Astrocyte (in vitro differentiated cells and primary cell): ENCODE measurements at places on chromosomes 2 and 18.

- no peak overlapping the region for H3K4me3 ChIP-seq
- H3K4me1 ChIP-seq, result no peaks in the 10 kb centered on the region
- no peak overlapping the region for H3K27ac ChIP-seq
- H3K36me3 ChIP-seq, result no peaks in the 10 kb centered on the region
- no peak for DNase-seq
These were observed 108.9 kb upstream of the ITGA4 start for GRCh38 chr2:181348107-181348837.

DNA sequence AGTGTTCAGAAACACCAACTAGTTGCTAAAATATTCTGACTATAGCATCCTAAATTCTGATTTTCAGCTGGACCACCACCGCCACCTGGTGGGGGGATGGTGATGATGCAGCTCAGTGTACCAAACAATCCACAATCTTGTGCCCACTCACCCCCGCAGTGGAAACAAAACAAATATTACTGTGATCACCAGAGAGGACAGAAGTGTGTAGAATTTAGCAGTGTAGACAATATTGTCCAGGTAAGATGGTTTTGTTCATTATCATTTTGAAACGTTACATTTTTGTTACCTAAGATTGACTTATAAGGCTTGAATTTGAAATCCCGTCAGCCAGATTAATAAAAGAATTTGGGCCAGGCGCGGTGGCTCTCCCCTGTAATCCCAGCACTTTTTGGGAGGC, 31.7 kb upstream of the UBXN4 start:
- DNase-seq, result no peak
- H3K4me1 ChIP-seq, result no peaks in the 10 kb centered on the region
- no peak overlapping the region for H3K27ac ChIP-seq
- no peaks in the 10 kb centered on the region for H3K36me3 ChIP-seq

DNA sequence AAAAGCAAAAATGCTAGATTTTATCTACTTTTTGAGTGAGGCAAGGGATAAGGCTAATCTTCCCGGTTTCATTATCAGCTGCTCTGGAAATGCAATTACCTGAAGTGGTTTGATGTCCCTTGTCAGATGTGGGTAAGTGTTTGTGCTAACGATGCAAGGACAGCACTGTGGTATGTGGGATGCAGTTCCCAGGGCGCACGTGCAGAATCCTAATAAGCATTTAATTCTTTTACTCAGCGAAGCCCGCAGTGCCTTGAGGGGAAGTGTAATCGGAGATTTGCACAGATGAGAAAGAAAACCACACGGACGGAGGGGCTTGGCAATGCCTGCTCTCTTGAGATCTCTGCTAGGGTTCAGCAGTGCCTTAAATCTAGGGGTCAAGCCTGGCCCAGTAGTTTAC, 108.5 kb upstream of the LYPD6 start:
- H3K4me3 ChIP-seq, result no peak overlapping the region
- H3K36me3 ChIP-seq, result no peaks in the 10 kb centered on the region
- DNase-seq, result no peak
- no peaks in the 10 kb centered on the region for H3K27me3 ChIP-seq
- H3K27ac ChIP-seq, result no peak overlapping the region

DNA sequence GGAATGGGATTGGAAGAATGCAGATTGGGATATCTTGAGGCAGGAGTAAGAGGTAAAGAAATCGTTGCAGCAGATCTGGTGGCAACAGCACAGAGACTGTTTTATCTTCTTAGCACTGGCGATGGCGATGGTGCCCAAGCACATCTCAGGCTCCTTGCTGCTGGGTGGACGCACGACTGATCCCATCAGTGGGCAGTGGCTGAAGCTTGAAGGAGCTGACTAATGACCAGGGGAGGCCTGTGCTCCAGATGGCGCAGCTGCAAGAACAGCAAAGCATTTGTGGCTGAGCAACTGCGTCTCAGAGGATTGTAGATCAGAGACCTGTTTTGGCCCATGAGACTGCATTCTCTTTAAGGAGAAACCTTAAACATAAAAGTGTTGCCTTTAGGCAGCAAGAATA, 54.6 kb downstream of the GALR1 start:
- H3K27me3 ChIP-seq, result no peaks in the 10 kb centered on the region
- no peaks in the 10 kb centered on the region for H3K4me1 ChIP-seq

GRCh38 chr18:46728219-46728930, 28.5 kb downstream of the ST8SIA5 start:
- no peak for DNase-seq
- no peak overlapping the region for H3K27ac ChIP-seq
- H3K4me3 ChIP-seq, result no peak overlapping the region
- H3K36me3 ChIP-seq, result no peaks in the 10 kb centered on the region

DNA sequence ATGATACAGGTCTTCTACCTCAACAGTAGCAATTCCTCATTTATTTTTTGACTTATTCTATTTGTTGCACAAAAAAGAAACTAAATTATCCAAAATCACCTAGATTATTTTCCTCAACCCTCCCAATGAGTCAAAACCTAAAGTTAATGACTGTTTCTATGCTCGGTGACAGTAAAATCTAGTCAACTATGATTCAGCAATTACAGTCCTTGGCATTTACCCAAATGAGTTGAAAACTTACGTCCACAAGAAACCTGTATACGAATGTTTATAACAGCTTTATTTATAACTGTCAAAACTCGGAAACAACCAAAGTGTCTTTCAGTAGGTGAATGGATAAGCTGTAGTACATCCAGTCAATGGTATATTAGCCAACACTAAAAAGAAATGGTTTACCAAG, 439.3 kb downstream of the CBLN2 start:
- H3K4me3 ChIP-seq, result no peak overlapping the region
- H3K4me1 ChIP-seq, result no peaks in the 10 kb centered on the region
- no peaks in the 10 kb centered on the region for H3K27me3 ChIP-seq
- H3K36me3 ChIP-seq, result no peaks in the 10 kb centered on the region
- DNase-seq, result no peak
- no peak overlapping the region for H3K27ac ChIP-seq
